ENCODE measurements at places on chromosomes 3 and 15.

- no peak for DNase-seq
These were observed 355.8 kb downstream of the MCTP2 start for GRCh38 chr15:94587113-94587512.

DNA sequence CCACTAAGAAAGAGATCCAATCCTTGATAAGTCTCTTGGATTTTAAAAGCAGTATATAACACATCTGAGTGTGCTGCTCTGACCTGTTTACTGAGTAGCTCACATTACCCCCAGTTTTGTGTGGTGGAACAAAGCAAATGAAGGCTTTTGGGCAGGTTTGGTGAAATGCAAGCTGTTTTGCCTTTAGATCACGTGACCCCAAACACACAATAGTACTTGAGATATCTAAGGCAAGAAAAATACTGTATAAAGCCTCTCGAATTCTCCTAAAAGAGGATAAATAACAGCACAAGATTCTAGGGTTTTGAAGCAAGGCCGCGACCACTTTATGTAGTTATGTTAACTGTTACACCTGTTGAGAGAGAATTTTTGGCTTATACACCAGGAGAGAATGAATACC is 49.3 kb upstream of the TRIM42 start:
- DNase-seq: no peak

DNA sequence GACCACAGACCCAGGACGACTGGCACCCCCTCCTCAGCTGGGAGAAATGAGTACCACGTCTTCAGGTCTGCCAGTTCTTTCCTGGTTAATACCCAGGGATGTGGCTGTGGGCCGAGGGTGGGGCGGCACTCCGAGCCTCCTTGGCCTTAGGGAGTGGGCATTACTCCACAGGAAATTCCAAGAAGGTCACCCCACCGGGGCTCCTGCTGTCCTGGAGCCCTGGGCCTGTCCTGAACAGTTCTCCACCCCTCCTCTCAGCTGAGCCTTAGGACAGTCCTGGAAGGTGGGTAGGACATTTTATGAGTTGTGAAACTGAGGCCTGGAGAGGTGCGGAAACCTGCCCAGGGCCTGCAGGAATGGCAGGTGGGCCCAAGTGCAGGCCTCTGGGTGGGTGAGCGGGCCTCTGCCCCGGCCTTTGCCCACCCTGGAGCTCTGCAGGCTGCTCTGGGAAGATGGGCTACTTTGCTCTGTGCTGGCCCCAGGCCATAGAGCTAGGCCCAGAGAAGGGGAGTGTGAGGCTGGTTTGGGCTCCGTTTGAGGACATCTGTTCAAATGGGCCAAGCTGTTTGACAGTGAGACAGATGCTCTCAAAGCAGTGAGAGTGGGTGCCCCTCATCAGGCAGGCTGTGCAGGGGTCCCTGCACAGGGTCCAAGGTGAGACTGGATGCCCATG is 103.1 kb downstream of the TMEM266 start:
- no peak for DNase-seq

GRCh38 chr3:123620343-123620742 is 35.5 kb upstream of the HACD2 start:
- no peak for DNase-seq

- DNase-seq: no peak
These were observed 69.8 kb downstream of the OPA1 start for GRCh38 chr3:193662757-193663322.

DNA sequence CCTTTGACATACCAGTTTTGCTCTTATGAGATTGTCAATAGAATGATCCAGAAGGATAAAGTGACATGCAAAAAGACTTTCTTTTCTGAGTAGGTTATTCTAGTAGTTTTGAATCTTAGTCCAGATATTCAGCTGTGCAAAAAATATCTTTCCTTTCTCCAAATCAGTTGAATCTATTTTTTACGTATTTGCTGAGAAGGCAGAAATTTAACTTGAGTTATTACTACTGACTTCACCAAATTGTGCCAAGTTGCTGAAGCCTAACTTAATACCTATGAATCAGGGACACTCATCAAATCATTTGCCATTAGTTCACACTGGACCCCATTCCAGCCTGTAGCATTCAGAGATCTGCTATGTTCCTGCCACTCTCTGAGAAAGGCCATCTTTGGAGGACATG is 215.6 kb downstream of the EPHA6 start:
- DNase-seq: no peak

- DNase-seq: no peak
These were observed 50.6 kb downstream of the HEG1 start for GRCh38 chr3:125005222-125005621.

GRCh38 chr3:39147711-39148434 is 5.5 kb downstream of the CSRNP1 start:
- DNase-seq: no peak

All from NCI-H2081 treated with DMSO at 0.1 percent for 48 hours (cell line).